Inflammatory macrophage treated with lipopolysaccharide for 1 hour (primary cell): ENCODE measurements at places on chromosomes 7 and 10.

DNA sequence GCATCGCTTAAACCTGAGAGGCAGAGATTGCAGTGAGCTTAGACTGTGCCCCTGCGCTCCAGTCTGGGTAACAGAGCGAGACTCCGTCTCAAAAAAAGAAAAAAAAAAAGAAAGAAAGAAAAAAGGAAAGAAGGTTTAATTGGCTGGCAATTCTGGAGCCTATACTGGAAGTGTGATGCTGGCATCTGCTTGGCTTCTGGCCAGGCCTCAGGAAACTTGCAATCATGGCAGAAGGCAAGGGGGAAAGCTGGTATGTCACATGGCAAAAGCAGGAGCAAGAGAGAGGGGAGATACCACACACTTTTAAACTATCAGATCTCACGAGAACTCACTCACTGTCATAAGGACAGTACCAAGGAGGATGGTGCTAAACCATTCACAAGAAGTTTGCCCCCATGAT is 190.0 kb downstream of the CALN1 start:
- DNase-seq: no peak

GRCh38 chr7:137331378-137331777 is 12.2 kb downstream of the PTN start:
- DNase-seq: no peak

GRCh38 chr10:69092959-69093850 is 5.3 kb downstream of the SRGN start:
- peak; percentile 81 for DNase-seq

GRCh38 chr10:97023401-97024167 is 162.2 kb downstream of the SLIT1 start:
- DNase-seq: no peak

DNA sequence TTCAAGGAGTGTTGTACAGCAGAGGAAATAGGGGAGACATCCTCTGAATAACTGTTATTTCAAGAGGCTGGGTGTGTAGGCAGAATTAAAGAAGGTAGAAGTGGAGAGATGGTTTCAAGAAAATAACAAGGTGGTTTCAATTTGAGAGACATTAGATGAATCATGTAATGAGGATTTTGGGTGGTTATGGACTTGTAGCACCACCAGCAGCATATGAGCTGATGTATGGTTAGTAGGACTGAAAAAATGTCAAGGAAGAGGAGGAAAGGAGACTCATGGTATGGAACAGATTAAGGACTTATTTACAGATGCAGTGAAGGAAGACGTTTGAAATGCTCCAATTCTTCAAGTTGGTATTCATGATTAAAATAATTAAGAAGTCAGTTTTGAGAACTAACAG is 166.2 kb downstream of the EXOC4 start:
- DNase-seq: no peak

- no peak for DNase-seq
Measured at GRCh38 chr10:48470893-48471805, 133.7 kb downstream of the ARHGAP22 start.

DNA sequence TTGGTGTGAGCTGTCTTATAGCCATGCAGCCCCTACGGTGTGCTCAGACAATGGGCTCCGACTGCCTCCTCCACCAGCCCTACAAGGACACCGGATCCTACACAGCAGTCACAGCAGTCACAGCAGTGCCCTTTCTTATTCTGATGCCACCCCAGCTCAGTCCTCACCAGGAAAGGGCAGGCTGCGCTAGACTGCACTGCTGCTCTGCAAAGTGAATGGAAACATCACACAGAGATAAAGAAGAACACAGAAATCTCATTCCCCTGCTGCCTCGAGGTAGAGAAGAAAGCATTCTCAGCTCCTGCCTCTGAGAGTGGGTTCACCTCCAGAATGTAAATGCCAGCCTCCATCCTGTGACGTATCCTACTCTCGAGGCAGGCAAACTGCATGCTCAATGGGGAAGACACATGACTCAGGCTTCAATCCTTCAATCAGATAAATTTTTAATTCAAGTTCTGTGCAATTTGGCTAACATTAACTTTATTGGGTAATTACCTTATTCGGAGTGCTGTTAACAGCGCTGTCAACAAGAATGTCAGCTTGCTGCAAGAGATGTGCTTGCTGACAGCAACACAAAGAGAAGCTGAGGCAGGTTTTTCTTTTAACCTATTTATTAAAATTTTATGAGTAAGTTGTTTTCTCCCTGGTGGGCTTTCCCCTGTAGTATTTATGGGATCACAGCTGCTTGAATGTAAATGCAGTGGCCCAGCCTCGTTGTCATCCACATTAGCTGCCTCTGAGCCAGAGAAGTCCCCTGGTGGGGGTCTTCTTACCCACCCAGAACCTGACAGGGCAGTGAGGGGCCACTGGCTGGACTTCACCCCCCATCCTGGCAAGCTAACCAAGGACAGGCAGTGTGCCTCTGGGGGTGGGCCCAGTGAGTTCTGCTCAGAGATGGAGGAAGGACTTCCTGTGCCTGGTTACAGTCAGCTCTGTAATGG is 241.3 kb upstream of the KMT2E start:
- DNase-seq: no peak

GRCh38 chr7:76009672-76010600 is 15.5 kb upstream of the TMEM120A start:
- DNase-seq: no peak

DNA sequence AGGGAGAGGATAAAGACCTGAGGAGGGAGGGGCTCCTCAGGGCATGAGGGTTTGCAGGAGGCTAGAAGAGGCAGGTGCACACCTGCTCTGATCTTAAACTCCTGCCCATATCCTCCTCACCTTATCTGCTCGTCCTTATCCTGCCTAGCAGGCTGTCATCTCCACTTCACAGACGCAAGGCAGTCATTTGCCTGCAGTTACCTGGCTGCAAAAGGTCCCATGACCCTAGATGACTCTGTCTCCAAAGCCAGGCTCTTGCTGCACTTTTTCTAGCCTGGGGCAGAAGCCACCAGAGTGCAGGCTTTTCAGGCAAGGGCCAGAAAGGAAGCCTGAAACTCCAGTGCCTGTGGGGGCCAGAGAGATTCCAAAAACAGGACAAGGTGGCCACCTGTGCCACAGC is 1.7 kb upstream of the ZNF853 start:
- DNase-seq: no peak

DNA sequence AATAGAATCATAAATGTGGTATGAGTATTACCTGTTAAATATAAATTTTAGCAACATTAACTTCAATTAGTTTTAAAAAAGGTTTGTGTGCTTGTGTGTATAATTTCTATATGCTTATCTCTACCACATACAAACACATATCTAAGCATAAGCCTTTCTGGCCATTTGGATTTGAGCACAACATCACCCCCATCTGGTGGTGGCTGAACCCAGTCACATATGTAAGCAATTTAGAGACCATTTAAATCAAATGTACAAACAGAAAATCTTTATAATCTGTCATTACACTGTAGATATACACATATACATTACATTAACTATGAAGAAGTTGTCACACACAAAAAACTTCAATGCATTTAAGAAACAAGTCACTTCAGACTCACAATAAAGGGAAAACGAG is 31.7 kb downstream of the GPR22 start:
- peak; percentile 29 for DNase-seq

GRCh38 chr7:142795339-142795863 is 24.6 kb downstream of the PRSS2 start:
- no peak for DNase-seq

DNA sequence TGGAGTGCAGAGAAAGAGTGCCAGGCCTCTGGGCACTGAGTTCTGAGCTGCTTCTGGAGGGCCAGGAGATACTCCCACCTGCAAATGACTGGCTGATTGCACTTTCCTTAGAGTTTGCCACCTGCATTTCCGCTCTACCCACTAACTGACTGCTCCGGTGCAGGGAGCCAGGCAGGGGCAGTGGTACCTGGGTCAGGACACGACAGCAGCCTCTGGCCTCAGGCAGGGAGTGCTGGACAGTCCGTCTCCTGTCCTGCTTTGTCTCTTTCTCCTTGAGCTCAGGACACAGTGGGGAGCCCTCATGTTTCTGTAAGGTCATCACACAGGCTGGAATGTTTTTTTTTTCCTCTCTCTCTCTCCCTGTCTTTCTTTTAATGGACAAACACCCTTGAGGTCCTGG is 252.0 kb downstream of the DPP6 start:
- DNase-seq: no peak
